SW 1271 (cell line): ENCODE measurements at places on chromosomes 13 and 19.

DNA sequence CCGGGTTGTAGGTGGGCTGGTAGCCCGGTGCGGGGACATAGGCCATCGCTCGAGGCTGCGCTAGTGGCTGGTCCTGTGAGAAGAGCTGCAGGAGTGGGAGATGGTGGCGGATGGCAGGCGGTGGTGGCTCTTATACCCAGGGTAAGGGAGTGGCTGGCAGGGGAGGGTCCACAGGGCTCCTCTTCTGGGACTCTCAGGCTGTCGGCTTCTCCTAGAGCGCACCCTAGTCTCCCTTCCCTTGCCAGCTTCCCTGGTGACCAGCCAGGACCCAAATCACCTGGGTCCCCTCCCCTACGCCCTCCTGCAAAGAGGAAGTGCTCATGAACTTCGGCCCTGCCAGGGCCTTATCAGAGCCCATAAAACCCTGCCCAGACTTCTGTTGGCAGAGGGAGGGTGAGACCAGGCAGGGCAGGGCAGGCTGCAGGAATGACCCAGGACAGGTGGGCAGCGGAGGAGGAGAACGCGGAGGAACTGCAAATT, at the start of gene LGALS4:
TSS of gene LGALS4 (minus strand) at position 105 of the 480 bp plus-strand sequence. CDS start at position 46, 59 bp downstream.
- no peak for DNase-seq

DNA sequence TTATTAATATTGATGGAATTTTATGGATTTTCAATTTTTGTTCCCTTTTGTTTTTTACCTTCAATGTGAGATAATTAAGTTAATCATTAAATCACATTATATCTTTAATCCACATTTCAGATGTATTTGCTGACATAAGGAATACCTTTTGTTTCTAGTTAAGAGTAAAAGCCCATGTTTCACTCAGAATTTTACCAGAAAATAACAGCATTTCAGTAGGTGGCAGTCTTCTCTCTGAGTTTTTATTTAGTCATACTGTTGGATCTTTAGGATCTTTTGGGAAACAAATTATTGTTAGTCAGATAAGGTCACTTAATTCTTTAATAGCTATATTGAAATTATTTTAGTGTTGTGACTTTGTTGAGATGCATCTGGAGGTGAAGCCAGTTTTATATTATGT, 67.9 kb downstream of the NDFIP2 start:
- DNase-seq = peak; percentile 7

DNA sequence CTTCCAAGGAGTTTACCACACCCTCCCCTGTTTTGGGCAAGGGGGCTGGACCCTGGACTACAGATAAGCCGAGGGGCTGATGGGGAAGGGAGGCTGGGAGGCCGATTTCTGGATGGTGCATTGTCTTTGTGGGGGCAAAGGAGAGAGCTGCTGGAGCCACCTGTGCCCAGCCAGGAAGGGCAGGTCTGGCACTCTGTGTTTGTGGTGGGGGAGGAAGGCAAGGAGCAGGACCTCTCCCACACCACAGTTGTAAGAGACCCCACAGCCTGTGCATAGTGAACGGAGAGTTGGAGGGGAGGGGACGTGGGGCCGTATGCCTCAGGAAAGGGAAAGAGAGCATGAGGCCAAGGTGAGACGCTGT, 16.0 kb upstream of the PRR19 start:
- DNase-seq = no peak

- no peak for DNase-seq
Observed at GRCh38 chr19:45771311-45771933, 2.4 kb upstream of the SIX5 start.

DNA sequence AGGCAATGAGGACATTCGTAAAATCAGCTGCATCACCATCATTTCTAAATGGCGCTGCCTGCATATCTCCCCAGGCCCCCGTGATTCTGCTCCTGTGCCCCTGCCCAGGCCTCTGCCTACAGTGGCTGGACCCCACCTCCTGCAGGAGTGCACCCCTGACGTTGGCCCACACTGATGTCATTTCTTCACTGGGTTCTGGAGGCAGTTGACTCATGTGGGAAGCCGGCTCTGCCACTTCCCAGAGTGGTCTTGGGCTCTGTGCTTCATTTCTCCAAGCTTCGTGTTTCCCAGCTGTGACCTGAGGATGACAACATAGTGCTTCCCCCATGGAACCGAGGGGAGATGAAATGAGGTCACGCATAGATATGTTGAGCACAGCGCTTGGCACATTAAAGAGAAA, 19.9 kb downstream of the CCNE1 start:
- DNase-seq = no peak

DNA sequence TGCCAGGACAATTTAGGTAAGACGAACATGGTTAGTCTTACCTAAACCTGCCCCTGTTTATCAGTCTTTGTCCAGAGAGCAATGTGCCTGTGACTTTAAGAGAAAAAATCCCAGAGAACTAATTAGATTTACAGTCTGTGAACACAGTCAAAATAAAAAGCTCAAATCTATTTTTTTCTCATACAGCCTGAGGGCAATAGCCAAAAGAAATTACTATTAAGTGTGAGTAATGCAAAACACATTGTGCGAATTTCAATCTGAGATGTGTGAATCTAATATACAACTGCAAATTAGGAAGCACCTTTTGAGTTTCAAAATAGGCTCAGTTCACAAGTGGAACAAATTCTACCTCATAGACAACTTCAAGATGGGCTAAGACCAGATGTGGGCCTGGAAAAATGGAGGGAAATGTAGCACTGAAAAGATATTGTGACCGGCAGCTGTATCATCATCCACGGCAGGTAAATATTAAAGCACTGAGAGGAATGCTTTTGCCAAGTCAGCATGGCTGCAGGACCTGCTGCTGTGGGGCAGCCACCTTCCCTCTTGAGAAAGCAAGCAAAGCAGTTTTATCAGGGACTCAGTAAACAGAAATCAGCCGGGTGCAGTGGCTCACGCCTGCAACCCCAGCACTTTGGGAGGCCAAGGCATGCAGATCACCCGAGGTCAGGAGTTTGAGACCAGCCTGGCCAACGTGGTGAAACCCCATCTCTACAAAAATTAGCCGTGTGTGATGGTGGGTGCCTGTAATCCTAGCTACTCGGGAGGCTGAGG, 114.8 kb downstream of the KATNAL1 start:
- DNase-seq = no peak

DNA sequence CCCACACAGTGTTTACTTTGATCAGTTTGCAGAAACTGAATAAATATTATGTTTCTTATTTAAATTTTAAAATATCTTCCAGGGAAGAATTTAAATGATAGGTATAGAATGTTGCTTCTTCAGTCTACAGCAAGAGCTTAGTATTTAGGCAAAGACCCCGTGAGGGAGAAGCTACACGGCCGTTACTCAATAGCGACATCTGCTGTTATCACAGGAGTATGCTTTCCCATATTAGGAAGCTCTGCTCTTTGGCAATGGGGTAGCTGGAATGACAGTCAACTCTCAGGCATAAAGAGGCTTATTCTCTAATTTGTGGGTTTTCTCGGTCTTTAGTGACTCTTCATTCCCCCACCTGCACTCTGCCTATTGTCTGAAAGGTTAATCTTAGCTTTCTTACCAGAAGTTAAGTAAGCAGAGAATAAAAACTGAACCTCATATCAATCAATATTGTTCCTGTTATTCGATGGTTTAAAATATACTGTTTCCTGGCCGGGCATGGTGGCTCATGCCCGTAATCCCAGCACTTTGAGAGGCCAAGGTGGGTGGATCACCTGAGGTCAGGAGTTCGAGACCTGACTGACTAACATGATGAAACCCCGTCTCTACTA, 13.2 kb upstream of the LHFPL6 start:
- DNase-seq = peak; percentile 2

- DNase-seq = no peak
Observed at GRCh38 chr19:38731654-38732301, 12.5 kb downstream of the CAPN12 start.

DNA sequence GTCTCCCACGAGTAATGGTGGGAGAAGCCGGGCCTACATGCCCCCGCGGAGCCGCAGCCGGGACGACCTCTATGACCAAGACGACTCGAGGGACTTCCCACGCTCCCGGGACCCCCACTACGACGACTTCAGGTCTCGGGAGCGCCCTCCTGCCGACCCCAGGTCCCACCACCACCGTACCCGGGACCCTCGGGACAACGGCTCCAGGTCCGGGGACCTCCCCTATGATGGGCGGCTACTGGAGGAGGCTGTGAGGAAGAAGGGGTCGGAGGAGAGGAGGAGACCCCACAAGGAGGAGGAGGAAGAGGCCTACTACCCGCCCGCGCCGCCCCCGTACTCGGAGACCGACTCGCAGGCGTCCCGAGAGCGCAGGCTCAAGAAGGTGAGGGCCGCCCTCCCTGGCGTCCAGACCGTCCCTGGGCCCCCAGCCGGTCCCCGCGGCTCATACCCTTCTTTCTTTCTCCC, 1.4 kb upstream of the USF2 start:
- no peak for DNase-seq

DNA sequence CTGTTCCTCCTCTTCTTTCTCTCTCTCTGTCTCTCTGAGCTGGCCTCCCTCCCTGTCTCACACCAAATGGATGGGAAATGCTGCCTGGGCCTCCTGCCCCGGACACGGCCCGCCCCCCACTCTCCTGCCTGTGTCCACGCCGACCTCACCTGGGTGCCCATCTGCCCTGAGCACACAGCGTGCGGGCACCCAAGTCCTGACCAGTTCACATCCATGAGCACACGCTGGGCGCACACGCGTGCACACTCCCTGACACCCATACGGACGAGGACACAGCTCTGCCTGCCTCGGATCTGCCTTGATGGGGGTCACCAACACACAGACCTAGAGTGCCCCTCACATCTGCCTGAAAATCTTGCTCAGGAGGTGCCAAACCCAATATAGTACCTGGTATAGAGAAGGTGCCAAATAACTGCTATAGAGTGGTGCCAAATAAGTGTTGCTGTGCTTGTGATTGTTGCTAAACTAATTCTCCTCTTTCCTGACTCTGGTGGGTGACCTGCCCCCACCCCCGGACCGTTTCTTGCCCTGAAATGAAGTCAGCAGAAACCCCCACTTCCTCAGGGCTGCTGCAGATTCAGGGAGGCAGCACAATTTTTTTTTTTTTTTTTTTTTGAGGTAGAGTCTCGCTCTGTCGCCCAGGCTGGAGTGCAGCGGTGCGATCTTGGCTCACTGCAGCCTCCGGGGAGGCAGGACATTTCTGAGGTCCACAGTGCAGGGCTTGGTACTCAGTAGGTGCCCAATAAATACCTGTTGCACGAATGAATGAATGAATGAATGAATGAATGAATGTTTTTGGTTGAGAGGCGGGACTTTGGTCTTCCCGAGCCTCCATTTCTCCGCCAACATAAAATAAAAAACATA, 4.6 kb downstream of the NFIC start:
- DNase-seq = no peak

DNA sequence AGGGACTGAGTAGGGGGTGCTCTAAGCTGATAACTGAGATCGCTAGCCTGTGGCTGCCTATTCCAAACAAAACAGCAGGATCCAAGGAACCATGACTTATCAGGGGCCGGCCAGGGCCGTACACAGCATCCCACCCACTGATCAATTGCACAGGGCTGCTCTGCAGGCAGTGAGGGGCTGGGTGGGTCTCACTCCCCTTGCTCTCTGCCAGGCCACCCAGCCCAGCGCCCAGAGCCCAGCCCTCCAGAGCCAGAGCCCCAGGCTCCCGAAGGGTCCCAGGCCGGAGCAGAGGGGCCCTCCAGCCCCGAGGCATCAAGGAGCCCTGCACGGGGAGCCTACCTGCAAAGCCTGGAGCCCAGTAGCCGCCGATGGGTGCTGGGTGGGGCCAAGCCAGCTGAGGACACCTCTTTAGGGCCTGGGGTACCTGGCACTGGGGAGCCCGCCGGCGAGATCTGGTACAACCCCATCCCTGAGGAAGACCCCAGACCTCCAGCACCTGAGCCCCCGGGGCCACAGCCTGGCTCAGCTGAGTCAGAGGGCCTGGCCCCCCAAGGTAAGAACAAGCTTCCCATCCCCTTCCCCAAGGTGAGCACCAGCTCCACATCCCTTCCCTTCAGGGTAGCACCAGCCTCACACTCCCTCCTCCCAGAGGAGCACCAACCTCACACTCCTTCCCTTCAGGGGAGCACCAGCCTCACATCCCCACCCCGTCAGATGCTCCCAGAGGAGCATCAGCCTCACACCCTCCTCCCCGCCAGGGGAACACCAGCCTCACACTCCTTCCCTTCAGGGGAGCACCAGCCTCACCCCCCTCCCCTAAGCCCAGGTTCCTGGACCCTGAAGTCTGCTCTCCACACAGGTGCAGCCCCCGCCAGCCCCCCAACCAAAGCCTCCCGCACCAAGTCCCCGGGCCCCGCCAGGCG, 1.9 kb downstream of the SYDE1 start:
- DNase-seq = no peak

GRCh38 chr19:51146751-51147150, 4.7 kb downstream of the SIGLEC7 start:
- no peak for DNase-seq

GRCh38 chr19:22526661-22527272, 104.6 kb upstream of the ZNF98 start:
- DNase-seq = no peak

GRCh38 chr13:19967621-19968020, 9.1 kb downstream of the ZMYM2 start:
- no peak for DNase-seq

DNA sequence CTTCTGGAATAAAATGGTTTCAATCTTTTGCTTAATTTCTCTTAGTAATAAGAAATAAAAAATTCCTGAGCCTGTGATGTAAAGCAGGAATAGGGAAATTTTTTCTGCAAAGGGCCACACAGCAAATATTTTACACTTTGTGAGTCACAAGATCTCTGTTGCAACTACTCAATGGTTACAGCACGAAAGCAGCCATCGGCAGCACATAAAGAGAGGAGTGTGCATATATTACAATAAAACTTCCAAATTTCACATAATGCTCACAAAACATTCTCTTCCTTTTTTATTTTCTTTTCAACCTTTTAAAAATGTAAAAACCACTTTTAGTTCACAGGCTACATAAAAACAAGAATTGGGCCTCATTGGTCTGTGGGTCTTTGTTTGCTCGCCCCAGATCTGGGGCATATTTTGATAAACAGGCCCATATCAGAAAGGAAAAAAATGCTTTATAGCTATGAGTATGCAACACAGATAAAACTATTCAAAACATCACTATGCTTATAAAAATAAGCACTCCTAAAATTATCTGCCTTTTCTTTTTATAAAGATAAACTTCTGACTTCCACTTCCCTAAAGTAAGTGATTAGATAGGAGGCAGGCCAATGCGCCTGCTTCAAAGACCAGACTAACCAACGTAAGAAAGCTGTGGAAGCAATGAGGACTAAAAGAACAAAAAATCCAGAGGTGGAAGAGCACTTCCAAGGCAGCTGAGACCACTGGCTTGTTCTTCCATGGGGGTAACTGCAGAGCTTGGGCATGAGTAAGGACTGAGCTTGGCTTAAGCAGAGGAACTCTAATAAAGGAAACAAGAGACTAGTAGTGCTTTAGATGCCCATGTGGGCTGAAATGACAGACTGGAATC, 26.5 kb downstream of the MYCBP2 start:
- DNase-seq = no peak
